Left colon (tissue), 2 donors: ENCODE measurements at places on chromosomes 2 and 18. TPM values are rescaled to one million over a fixed set of nuclear protein-coding genes. Genes with fewer than 3 reads are reported as not detected.
A peak's percentile ranks its signal among the peaks of the same experiment; 100 is the strongest.

The PTPRN gene
- 1.9 TPM for total RNA-seq

The ACMSD gene
- not detected for total RNA-seq

The PDK1 gene
- total RNA-seq = 26.2 TPM

The CRYGD gene
- not detected for total RNA-seq

The RAMP1 gene
- total RNA-seq = 24.8 TPM

The CD8B2 gene
- total RNA-seq = 0.08 TPM

The LBH gene
- total RNA-seq = 7.5 TPM

The DCDC2C gene
- not detected for total RNA-seq

The SLC4A3 gene
- 0.24 TPM for total RNA-seq

DNA sequence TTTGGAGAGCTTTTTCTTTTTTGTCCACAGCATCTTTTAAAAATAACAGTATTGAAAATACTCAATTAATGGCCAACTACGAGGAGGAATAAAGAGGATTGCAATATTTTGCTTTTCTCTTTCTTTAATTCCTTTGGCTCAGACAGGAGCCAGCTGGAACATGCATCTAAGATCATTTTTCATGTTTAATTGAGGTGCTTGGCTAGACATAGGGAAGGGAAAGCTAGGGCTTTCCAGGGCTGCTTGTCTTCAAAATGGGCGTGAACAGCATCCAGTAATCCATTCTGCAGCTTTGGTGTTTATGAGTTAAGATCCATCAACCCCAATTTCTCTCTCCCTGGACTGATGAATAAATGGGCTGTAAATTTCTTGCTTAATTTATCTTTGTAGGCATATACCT lies 323.0 kb downstream of the PTPRM start:
- DNase-seq = no peak

GRCh38 chr2:73561422-73561821 lies 80.8 kb downstream of the NAT8 start:
- DNase-seq = no peak

DNA sequence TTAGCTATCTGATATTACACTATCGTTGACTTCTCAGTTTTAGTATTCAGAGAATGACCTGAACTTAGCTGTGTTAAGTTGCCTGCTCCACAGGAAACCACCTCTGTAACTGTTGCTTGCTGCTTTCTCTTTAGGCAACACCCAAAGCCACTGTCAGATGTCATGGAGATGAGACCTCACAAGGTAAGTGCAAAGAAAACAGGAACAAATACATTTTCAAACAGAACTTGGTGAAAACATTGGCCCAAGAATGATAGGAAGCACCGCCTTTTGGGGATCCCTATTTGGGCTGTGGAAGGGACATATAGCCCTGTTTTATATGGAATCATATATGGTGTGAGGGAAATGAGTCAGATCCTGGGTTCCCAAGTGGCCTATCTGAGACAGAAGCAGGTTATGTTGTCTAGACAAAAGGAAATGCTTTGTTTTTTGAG lies 143.4 kb downstream of the UBE2E3 start:
- DNase-seq = no peak

DNA sequence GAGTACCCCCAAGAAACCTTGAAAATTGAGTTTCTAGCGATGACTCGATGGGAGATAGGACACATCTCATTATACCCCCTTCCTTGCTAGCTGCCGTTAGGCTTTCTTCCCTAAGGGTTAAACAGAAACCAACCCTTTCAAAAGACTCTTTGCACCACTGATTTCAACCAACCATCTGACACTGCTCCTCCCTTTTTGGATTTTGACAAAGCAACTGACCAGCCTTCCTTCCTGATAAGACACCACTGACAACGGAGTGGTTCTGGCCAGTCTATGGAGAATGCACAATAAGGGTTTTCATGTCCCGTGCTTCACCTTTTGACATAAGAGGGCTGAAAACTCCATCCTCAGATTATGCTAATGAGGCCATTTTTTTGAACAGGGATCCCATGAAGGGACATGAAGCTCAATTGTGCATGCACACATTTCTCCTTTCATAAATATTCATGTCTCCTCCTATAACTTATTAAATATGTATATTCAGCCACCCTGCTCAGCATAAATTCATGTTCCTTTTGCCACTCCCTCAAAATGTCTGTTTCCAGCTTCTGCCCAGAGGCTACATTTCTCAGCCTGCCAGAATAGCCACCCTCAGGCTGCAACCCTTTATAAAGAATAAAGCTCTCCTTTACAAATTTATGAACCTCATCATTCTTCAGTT lies 52.8 kb upstream of the SLC35F5 start:
- no peak for DNase-seq

DNA sequence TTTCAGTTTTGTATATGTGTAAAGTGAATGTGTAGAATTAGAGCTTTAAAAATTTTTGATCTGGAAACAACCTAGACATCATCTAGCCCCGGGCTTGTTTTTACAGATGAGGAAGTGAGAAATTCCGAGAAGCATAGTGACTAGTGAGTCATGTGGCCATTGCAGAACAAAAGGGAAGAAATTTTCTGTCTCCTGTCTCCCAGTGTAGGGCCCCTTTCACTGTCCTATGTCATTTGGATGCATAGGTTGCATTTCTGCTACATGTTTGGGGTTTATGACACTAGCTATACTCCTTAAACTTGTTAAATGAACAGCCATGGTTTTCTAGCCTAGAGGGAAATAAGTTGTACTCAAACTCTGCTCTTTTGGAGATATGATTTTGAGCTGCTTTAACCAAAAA lies 84.6 kb downstream of the PLCL1 start:
- no peak for DNase-seq

DNA sequence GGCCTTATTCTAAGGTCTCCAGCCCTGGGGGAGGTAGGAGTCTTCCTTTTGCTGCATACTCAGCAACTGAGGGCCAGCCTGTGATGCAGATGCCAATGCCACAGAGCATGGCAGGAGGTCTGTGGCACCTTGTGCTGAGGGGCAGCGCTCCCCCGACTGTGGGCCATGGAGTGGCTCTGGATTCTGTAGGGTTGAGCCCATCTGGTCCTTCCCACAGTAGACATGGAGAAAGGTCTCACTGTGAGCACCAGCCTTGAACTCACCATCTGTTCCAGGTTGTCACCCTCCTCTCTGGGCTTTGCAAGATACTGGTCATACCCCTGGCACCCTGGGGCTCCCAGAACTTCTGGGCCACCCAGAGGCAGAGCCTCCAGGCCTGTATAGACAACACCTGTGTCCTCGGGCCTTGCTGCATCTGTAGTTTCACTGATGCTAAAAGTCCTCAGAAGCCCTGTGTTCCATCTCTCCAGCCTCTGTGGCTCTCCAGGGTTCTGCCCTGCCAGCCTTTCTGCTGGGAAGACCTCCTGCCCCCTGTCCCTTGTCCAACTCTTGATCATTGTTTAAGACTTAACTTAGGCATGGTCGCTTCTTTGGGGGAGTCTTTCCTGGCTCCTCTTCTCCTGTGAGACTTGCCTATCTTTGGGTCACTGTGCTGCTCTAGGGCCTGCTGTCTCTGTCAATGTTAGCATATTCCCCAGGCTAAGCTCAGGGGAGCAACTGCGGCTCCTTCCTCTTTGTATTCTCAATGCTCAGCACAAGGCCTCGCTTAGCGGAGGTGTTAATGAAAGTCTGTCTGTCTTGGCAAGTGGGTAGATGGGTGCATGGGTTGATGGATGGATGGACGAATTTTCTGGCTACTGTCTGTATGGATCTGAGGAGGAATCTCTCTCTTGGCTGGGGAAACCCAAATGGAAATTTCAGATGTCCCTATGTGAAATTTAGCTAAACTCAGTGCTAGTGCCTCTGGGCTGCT lies 160.9 kb downstream of the DYSF start:
- no peak for DNase-seq

GRCh38 chr2:29582062-29582461 lies 339.3 kb downstream of the ALK start:
- DNase-seq = no peak

DNA sequence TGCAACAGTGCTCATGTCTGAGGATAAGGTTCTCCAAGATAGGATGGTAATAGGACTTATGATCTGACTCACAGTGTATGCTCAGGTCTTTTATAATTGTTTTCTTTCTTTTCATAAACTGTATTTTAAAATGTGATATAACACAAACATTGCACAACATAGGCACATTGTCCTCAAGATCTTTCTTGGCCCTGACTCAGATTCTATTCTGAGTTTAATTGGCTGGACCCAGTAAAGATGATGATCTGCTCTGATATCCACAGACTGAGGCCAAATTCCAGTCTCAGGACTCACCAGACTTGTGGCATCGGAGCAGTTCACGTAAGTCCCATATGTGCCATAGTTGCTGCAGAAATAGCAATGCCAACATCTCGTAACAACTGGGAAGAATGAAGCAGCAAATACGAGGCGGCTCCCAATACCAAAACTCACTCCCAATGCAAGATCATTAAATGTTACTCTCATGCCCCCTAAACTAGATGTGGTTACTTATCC lies 448.9 kb upstream of the SLC14A2 start:
- DNase-seq = peak; percentile 50

DNA sequence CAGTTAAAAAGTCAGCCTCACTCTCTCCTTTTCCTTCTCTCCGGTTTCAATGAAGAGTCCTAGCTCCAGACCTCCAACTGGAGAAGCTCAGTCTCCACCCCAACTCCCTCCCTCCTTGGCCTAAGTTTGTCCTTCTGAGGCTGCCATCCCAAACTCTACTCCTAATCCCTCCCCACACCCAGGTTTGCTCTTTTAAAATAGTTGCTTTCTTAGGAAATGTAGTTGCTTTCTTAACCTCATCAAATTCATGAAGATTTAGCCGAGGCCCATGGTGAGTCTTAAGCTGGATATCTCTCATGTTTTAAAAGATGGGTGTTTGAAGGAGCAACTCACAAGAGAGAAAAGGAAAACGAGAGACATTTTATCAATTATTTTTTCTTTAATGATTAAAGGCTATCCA lies 937 bp upstream of the LANCL1 start:
- DNase-seq = no peak

GRCh38 chr18:45068400-45069094 lies 387.9 kb downstream of the SETBP1 start:
- DNase-seq = no peak

- DNase-seq = no peak
Measured at GRCh38 chr2:172782506-172783164, 47.0 kb downstream of the RAPGEF4 start.

DNA sequence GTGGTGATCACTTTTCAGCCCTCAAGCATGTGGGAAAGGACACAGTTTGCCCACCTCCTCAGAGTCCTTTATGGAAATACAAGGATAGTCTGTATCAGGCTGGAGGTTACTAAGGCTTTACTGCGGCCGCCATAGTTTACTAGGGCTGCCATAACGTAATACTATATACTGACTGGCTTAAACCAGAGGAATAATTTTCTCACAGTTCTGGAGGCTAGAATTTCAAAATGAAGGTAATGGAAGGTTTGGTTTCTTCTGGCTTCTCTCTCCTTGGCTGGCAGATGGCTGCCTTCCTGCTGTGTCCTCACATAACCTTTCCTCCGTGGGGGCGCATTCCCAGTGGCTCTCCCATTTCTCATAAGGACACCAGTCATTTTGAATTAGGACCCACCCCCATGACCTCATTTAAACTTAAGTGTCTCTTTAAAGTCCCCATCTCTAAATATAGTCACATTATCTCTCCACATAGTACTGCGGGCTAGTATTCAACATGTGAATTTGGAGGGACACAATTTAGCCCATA lies 12.5 kb upstream of the ATIC start:
- DNase-seq = no peak

DNA sequence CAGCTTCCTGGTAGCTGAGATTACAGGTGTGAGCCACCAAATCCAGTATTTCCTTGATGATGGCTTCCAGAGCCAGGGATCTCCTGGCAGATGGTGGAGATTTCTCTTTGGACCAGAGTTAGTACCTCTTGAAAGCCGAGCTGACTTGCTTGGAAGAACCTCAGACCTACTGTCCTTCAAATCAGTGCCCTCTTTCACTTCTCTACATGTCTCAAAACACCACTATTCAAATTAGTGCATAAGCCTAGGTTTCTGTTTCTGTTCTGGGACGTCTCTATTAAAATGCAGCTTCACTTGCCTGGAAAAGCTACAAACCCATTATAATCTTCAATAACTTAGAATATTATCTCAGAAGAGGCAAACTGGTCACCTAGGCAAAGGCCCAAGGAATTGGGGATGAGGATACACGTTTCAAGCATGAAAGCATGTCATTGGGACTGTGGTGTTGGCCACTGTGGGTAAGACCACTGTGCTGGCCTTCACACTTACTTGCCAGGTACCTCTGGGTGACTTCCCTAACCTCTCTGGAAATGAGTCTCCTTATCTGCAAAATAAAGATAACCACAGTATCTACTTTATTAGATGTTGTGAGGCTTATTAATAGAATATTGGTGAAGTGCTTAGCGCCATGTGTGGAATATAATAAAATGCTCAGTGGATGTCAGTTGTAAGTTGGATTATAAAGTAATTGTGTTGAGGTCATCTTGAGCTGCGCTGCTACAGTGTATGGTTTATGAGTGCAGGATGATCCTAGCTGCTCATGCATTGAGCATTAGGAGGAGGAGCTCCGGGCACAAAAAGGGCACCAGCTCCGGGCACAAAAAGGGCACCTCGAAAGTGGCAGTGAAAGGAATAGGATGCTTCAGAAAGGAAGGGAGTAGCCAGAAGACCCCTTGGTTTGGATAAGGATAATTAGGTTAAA lies 84.5 kb downstream of the DOCK10 start:
- DNase-seq = no peak

GRCh38 chr2:189308056-189308790 lies 128.7 kb upstream of the COL5A2 start:
- no peak for DNase-seq

DNA sequence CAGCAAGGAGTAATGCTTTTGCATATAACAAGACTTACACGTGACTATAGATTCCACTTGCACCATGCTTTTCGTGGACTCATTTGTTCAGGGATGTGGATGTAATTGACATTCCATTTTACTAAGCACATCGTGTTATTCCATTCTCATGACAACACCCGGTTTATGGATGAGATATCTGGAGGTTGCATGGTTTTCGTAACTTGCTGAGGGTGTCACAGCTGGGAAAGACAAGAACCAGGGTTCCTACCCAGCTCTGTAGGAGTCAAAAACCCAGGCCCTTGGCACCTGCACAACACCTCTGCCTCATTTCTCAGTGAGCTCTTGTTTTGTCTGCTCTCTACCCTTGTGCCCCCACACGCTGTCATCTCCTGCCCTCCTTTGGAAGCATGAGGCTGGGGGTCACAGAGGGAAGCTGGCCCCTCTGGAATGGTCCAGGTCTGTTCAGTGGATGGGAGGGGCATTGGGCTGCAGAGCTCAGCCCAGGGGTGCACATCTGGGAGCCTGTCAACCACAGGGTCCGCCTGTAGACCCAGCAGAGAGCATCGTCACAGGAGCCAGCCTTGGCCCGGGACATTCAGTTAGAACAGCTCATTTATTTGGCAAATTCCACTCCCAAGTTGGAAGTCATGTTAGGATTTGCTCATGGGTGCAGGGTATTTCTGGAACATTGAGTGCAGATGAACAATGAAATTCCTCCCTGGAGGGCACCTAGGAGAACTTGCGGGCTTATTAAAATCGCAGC lies 120.1 kb upstream of the TWIST2 start:
- no peak for DNase-seq
